ENCODE measurements at places on chromosomes 1 and 21.

- DNase-seq: no peak
Measured at GRCh38 chr1:9101510-9102146, 27.3 kb downstream of the GPR157 start.

DNA sequence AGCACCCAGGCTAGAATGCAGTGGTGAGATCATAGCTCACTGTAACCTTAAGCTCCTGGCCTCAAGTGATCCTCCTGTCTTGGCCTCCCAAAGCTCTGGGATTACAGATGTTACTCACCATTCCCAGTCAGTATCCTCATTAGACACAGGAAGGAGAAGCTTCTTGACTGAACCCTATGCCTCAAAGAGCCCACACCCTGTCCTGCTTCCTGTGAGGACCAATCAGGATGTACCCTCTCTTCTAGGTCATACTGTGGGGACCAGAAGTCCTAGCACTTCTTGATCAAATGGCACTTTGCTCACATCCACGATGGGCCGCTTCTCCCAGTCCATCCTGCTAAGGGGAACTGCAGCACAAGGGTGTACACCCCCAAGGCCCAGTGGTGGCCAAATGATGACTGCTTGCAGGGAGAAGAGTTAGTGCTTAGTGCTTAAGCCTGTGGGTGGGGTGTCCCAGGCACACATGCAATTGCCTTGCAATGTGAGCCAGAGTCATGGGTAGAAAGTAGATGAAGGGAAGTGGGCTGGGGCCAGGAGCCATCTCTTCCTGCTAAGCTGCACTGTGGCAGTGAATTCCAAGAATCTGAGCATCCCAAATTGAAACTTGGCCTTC, 9.8 kb downstream of the CD34 start:
- DNase-seq: no peak

DNA sequence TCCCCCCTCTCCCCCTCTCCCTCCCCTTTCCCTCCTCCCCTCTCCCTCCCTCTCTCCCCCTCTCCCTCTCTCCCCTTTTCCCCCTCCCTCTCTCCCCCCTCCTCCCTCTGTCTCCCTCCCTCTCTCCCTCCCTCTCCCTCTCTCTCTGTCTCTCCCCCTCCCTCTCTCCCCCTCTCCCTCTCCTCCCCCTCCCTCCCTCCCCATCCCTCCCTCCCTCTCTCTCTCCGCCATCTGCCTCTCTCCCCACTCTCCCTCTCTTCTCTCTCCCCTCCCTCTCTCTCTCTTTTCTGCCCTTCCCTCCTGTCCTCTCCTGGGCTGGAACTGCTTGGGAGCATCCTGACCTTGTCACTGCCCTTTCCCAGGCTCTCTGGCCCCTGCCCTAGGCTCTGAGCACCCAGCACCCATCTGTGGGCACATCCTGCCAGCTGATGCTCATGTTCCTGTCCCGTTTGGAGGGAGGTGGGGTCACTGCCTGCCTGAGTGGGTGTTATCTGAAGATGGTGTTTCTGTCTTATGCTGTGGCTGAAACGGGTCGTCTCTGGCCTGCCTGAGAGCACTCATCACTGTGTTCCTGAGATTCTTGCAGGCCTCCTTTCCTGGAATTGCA, 10.8 kb downstream of the FTCD start:
- DNase-seq: no peak

DNA sequence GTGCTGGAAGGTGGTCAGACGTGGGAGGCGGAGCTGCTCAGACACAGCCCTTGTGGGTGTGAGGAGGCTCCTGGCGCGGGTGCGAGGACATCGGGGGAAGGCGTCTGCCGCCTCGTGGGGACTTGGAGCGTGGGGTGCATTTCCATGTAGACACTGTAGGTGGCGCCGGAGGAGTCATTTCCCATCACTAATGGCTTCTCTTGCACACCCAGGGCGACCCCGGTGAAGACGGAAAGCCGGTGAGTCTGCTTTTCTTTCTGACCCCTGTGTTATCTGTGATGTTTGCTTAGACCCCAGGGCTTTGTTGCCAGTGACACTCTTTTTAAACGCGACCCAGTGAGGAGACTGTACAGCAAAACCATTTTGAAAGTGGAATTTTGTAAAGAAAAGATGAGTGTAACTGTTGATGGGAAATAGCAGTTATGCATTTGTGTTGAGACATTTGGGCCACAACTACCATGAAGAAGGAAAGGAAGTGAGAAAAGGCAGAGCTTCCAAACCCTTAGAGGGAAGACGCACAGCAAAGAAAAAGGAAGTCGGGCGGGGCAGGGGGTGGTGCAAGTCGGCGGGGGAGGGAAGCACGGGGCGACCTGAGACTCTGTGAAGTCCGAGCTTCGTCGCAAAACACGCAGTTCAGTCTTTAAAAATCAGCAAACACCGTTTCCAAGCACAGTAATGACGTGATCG, 64.0 kb downstream of the SLC19A1 start:
- peak; percentile 60 for DNase-seq

DNA sequence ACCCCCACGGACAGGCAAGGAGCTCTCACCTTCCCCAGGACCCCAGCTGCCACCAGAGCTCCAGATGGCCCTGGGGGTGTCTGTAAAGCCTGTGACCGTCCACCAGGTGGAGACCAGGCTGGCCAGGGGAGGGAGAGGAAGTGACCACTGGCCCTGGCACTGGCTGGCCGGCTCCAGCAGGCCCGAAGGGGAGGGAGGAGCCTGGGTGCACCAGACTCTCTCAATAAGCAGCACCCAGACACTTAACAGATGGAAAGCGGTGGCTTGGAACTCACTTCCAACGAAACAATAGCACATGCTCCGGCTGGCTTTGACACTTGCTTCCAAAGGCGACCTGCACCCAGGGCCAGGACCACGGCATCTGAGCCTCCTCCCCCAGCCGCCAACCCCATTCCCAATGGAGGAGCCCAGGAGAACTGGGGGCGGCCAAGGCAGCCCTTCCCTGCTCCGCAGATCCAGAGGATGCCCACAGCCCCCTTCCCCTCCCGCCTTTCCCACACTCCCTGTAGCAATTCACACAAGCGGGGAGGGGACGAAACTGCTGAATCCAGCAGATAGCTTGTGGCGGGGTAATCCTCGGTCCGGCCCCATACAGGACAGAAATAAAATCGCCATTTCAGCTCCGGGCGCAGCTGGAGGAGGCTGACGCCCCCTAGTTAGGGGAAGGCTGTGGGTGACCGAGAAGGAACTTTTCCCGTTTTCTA, 742 bp upstream of the PDE9A start:
- no peak for DNase-seq

- no peak for DNase-seq
Measured at GRCh38 chr21:38229260-38229877, 27.4 kb upstream of the KCNJ15 start.

DNA sequence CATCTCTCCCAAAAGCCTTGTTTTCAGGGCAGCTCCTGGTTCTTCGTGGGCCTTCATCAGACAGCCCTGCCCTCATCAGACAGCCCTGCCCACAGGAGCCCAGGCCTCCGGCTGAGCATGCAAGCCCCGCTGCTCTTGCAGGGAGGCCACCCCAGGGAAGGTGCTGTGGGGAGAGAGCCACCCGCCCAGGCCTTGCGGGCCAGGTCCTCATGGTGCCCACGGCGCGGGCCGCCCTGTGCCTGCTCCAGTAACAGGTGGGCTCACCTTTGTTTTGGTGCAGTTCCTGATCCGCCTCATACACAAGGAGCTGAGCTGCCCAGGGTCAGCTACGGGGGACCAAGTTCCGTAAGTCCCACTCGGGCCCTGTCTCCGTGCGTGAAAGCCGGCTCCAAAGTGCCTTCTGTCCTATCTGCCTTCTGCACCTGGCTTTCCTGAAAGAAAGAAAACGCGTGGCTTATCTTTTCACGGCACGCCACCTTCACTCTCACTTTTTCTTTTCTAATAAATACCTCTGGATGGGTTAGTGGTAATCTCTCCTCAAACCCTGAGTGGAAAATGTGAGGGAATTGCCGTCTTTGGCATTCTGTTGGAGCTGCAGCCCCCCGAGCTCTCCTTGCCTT, 65.9 kb downstream of the SLC37A1 start:
- DNase-seq: no peak

DNA sequence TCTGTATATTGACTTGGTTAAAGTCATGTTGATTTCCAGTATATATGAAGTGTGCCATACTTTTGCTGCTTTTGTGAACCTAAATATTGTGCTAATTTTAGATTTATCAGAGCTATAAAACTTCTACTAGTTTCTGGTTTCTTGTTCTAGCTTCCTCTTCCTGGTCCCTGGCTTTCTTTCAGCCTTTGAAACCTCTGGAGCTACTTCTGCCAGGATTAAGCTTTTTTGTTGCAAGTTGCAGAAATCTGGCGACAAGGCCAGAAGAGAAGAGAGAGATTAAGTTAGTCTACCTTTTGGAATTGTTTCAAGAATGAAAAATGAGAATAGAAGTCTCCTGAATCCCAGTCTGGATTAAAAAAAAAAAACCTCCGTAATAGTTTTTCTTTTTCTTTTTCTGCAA, 13.5 kb downstream of the RNF2 start:
- DNase-seq: no peak
